Amniotic epithelial cell (primary cell): ENCODE measurements at places on chromosomes 3 and 15.
A peak's percentile ranks its signal among the peaks of the same experiment; 100 is the strongest.

GRCh38 chr3:182716114-182716688 is 77.1 kb upstream of the ATP11B start:
- DNase-seq = peak; percentile 29

DNA sequence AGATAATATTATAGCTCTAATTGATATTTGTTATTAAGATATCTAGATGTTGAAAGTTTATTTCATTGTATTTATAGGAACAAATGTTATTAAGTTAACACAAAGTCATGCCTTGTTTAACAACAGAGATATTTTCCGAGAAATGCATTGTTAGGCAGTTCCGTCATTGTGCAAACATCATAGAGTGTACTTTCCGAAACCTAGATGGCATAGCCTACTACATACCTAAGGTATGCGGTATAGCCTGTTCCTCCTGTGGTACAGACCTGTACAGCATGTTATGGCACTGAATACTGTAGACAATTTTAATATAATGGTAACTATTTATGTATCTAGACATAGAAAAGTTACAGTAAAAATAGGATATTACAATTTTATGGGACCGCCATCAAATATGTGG is 114.3 kb downstream of the NAALADL2 start:
- DNase-seq = no peak

DNA sequence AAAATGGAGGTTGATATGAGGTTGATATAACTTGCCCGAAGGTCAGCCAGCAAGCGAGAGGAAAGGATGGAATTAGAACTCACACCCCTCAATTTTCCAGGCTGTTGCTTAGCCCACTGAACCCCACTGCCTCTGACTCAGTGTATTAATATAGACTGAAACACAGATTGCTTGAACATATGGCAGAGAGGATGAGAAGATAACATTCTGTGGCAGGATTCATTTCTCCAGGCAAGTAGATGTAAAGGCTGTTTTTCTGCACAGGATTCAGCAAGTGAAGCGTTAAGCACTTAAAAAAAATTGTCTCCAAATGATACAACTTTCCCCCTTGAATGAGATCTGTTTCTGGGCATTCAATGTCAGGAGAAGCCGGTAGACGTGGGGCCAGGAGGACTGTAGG is 335.2 kb downstream of the GAP43 start:
- DNase-seq = no peak

DNA sequence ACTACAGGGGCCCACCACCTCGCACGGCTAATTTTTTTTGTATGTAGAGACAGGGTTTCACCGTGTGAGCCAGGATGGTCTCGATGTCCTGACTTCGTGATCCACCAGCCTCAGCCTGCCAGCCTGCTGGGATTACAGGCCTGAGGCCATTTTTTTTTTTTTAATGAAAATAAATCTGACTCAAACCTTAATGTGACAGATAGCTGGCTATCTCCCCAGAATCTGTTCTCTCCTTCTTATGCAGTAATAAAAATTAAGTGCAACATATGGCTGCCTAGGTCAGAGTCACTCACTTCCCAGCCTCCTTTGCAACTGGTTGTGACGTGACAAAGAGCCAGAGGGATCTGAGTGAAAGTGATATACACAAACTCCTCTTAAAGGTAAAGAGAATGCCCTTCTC is 53.0 kb downstream of the ZNF148 start:
- DNase-seq = peak; percentile 74

- DNase-seq = peak; percentile 93
Measured at GRCh38 chr15:100873029-100873677, 6.5 kb upstream of the ALDH1A3 start.

DNA sequence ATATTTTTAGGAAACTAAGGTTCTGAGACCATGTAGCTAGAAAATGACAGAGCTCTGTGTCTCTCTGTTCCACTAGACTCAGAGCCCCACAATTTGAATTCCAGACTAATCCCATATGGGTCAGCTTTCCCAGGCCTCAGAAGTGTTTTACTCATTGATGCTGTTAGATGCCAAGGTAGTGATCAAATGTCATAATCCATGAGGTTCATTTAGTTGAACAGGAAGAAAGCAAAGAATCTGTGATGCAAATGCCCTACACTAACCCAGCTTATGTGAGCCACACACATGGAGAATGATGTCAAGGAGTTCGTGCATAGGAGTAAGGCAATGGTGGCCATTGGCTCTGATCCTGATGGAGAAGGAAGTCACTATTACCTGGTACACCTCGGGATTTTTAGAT is 363.4 kb upstream of the RARB start:
- DNase-seq = no peak

GRCh38 chr15:31016446-31016915 is 25.1 kb upstream of the MTMR10 start:
- peak; percentile 80 for DNase-seq

DNA sequence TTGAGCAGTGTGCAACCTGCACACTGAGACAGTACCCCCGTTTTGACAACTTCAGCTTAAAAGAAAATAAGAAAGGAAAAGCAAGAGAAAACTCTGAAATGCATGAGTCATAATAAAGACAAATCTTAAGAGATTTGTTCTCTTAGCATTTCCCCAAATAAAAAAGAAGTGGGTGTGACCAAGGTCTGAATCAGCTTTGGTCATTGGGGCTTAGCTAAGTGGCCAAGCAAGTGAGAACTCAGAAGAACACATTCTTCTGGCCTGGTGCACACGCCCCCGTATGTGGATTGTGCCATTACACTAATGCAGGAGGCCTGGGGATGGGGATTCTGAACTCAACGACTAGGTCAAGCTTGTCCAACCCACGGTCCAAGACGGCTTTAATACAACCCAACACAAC is 56.9 kb upstream of the PDZRN3 start:
- DNase-seq = peak; percentile 71

DNA sequence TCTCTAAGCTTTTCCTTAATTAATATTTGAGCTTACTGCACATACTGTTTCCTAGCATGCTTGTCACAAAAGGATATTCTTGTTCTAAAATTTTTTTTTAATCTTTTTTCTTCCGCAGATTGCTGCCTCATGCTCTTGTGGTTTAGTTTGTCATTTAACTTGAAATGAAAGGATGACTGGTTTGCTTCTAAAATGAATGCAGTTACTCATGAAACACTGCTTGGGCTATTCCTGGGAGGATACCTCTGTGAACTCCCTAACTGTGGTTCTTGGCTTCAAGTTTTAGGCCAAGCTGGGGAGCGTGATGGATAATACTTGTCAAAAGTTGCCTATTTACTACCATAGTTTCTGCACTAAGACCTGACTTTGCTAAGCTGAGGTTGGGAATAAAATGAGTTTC is 64.0 kb downstream of the USP13 start:
- DNase-seq = peak; percentile 96

DNA sequence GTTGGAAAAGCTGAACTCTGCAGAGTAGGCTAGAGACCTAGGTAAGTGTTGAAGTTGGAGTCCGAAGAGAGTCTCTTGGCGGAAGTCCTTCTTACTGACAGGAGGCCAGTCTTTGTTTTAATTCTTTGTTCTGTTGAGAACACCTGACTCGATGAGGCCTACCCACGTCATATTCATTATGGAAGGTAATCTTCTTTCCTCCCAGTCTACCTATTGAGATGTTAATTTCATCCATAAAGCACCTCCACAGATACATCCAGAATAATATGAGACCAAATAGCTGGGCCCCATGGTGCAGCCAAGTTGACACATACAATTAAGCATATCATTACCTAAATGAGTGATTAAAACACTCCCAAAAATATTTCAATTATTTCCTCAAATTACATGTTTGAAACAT is 515.5 kb downstream of the CADM2 start:
- DNase-seq = no peak

- DNase-seq = no peak
Measured at GRCh38 chr15:34725556-34725955, 29.2 kb downstream of the GJD2 start.

- DNase-seq = no peak
Measured at GRCh38 chr3:71611099-71611498, 27.6 kb upstream of the FOXP1 start.

- no peak for DNase-seq
Measured at GRCh38 chr3:141849056-141849815, 27.2 kb upstream of the ATP1B3 start.

DNA sequence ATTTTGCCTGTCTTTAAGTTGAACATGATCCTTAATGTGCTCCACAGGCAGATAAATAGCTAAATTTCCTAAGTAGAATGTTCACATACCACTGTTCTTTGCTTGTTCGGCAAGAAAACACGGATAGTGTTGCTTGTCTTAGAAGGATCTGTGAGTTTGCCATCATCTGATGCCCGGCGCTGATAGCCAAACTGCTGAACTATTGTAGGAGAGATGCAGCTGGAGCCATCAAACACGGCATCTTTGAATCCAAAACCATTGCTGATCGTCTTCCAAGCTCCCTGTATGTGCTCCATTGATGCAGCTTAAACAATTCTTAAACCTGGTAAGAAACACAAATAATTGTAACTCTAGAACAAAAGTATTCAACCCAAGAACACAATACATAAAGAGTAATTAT is 45.5 kb downstream of the RAF1 start:
- no peak for DNase-seq

DNA sequence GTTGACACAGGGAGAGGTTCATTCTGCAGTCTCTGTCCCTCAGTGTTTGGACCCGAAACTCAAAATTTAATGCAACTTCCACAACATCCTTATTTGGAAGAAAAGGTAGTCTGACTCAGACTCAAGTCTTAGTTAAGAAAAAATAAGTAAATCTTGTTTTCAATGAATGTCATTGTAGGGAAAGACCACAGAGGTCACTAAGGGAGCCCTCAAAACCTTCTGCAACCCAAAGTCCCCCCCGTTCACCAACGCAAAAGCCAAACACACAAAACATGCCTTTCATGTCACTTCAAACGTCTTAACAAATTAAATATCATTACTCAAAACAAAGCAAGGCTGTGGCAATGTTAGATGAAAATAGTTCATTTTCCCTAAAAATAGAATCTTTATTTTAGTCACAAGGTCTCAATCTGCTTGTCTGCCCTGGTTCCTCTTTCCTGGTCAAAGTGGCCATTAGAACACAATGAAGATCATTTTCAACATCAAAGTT is 20.9 kb upstream of the SSUH2 start:
- no peak for DNase-seq

DNA sequence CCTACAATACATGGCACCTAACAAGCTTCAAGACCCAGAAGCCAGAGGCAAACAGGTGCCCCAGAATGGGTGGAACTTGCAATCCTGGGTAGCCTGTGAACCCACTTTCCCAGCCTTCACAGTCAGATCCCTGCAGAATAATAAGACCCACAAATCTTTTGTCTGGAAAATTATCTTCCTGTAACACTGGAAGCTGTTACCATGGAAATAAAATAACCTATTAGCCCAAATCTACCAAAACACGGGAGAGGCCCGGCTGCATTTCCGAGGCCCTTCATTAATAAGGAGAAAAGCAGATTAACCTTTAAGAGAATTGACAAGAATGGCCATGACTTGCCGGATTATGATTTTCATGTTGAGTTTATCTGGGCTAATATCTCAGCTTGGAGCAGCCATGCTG is 256.1 kb upstream of the PROK2 start:
- DNase-seq = no peak

DNA sequence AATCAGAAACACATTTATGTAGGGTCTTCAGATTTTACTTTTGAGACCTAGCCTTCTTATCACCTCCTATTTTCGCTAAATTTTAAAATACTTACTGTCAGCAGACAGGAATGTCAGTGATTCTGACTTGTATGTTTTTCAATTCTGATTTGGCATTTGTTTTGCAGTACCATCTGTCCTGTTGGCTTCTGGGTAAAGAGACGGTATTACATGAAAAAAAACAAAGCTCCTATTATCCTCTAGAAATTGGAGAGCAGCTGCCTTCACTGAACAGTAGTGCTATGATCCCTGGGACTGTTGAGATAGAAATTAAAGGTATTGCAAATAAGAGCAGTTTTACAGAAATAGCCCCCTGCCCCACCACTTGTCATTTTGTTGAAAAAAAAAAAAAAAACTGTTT is 8.4 kb downstream of the ARMC8 start:
- DNase-seq = no peak

DNA sequence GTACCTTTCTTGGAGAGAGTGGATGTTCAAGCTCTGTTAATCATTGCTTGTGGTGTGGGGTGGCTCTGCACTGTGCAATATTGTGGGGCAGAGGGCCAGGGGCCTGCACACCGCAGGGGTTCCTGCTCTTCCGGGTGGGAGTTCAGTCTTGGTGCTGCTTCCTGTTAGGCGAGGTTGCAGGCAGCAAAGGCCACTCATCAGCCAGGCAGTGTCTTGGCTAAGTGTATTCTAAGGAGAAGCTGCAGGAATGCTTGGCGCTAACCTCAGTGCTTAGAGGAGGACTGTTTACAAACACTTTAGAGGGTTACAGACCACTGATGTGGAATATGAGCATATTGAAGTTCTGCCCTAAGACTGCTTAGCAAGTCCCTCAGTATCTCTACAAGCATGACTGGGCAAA is 81.7 kb downstream of the CEP63 start:
- DNase-seq = no peak

DNA sequence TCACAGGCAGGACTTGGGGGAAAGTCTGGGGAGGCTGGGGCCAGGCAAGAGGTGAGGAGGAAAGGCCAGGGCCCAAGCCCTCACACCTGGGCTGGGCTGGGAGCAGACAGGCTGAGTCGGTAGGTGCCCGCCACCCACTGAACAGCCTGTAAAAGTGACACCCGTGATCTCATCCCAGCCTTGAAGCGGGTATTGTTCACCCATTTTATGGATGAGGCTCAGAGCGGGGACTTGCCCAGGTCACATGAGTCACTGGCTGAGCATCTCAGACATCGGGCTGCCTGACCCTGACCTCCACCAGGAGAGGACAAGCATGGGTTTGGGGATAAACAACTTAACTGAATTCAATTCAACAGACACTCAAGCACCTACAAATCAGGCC is 52.0 kb upstream of the CTSH start:
- peak; percentile 32 for DNase-seq

GRCh38 chr15:75065851-75066509 is 42.6 kb downstream of the PPCDC start:
- DNase-seq = peak; percentile 76

- DNase-seq = peak; percentile 40
Measured at GRCh38 chr3:23079976-23080375, 123.2 kb upstream of the UBE2E2 start.

GRCh38 chr3:150410311-150411105 is 2.4 kb downstream of the TSC22D2 start:
- peak; percentile 40 for DNase-seq

DNA sequence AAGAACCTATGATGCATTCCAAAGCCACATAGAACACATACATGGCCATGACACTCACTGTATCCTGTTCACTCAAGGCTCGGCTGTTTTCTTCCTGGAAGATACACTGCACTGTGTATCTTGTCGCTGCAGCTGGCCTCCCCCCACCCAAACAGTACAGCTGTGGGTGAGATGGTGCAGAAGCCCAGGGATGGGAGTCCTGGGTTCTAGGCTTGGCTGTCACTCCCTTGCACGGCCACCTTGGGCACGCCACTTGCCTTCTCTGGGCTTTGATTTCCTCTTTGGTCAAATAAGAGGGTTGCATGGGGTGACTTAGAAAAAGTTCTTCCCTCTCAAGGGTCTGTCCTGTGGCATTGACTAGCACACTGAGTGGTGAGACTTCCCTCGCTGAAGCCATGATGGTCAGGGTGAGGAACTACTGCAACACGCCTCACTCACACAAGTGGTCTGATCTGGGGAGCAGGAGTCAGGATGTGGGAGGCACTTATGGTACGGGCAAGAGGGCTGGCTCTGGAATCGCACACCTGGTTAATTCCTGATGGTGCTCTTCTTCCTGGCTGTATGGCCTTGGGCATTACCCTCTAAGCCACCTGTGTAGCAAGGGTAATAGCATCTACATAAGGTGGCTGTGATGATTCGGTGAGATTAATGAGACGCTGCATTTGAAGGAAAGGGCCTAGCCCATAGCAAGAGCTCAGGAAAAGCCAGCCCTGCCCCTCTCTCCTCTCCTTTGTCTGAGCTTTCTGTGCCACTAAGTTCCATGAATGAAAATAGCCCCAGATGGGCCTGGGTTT is 44.0 kb downstream of the ANP32A start:
- no peak for DNase-seq
